ENCODE measurements at places on chromosomes 7 and 10.

DNA sequence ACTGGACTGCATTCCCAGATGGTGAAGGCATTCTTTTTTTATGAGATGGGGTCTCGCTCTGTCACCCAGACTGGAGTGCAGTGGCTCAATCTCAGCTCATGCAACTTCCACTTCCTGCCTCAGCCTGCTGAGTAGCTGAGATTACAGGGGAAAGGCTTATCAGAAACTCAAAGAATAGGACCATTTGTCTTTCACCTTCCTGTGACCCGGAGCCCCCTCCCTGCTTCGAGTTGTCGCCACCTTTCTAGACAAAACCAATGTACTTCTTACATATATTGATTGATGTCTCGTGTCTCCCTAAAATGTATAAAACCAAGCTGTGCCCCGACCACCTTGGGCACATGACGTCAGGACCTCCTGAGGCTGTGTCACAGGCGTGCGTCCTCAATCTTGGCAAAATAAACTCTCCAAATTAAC, 1.8 kb upstream of the METTL27 start:
- DNase-seq: no peak

DNA sequence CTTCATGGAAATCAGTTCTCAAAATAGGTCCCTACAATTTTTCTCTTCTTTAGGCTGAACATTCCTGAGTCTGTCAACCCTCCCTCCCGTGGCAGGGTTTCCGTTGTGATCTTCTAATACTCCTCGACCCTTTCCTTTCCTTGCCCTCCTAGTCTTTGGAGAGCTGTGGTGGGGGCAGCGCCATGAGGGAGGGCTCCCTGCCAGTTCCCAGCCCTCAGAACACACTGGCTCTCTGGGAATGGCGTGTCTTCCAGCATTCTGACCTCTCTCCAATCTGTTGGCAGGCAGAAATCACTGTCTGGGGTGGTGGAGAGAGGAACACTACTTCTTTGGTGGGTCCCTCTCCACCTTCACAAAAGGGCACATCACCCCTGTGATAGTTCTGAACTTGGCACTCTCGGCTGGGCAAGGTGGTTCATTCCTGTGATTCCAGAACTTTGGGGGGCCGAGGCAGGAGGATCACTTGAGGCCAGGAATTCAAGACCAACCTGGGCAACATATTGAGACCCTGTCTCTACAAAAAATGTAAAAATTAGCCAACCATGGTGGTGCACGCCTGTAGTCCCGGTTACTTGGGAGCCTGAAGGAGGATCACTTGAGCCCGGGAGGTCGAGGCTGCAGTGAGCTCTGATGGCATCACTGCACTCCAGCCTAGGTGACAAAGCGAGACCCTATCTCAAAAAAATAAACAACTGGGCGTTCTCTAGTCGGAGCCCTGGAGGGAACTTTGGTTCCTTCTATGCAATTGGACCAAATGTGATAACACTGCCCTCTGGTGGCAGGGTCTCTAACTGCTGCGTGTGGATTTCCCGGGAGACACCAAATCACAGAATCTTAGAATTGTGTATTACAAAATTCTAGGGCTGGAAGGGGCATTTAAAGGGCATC, 13.1 kb upstream of the ARPC1A start:
- peak; percentile 73 for DNase-seq

GRCh38 chr7:32518534-32519140, 23.3 kb downstream of the AVL9 start:
- no peak for DNase-seq

- no peak for DNase-seq
Observed at GRCh38 chr7:46852795-46853194, 729.1 kb downstream of the TNS3 start.

DNA sequence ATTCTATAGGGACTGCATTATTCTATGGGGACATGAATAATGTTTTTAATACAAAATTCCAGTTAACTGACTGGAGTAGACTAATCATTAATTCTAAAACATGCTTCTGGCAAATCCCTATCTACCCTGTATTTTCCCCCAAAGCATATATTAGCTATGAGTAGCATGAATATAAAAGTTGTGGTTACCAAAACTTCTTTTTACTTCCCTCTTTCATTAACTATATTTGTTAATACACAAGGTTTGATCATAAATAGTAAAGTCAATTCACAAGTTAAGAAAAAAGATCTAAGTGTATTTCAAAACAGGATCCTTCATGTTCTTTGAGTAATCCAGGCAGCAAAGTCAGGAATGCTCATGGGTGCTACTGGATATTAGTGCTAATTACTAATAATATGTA, 2.9 kb upstream of the RALA start:
- DNase-seq: no peak

DNA sequence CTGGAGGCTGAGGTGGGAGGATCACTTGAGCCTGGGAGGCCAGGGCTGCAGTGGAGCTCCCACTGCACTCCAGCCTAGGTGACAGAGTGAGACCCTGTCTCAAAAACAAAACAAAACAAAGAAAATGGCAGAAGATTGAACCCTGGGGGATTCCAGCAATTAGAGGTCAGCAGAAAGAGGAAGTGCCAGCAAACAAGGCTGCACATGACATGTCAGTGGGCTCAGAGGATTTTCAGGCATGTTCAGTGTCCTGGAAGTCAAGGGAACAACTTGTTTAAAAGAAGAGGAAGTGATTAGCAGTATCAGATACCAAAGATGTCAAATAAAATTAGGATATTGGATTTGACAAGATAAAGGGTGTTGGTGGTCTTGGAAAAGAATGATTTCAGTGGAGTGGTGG, 32.3 kb downstream of the RAB18 start:
- DNase-seq: no peak

DNA sequence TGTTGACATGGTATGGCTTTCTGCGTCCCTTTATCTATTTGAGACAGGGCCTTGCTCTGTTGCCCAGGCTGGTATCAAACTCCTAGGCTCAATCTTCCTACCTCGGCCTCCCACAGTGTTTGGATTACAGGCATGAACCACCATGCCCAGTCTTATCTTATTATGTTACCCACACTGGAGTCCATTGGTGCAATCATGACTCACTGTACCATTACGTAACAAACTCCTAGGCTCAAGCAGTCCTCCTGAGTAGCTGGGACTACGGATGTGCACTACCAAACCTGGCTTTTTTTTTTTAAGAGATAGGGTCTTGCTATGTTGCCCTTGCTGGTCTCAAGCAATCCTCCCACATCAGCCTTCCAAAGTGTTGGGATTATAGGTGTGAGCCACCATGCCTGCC, 66.7 kb downstream of the CCDC3 start:
- DNase-seq: no peak

DNA sequence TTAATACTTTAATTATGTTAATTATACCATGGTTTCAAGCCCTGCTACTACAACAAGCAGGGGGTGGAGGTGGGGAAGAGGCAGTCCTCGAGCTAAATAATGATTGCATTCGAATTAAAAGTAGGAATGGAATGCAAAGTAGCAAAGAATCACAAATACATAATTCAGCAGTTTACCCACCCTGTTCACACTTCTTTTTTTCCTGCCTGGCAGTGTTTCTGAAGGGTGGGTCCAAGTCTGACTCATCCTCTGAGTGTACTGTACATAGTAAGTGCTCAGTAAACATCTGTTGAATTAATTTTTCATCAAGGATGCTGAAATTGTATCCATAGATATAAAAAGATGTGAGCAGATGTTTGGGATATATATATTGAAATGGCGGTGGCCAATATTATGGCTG, 778.8 kb downstream of the LRMDA start:
- no peak for DNase-seq

DNA sequence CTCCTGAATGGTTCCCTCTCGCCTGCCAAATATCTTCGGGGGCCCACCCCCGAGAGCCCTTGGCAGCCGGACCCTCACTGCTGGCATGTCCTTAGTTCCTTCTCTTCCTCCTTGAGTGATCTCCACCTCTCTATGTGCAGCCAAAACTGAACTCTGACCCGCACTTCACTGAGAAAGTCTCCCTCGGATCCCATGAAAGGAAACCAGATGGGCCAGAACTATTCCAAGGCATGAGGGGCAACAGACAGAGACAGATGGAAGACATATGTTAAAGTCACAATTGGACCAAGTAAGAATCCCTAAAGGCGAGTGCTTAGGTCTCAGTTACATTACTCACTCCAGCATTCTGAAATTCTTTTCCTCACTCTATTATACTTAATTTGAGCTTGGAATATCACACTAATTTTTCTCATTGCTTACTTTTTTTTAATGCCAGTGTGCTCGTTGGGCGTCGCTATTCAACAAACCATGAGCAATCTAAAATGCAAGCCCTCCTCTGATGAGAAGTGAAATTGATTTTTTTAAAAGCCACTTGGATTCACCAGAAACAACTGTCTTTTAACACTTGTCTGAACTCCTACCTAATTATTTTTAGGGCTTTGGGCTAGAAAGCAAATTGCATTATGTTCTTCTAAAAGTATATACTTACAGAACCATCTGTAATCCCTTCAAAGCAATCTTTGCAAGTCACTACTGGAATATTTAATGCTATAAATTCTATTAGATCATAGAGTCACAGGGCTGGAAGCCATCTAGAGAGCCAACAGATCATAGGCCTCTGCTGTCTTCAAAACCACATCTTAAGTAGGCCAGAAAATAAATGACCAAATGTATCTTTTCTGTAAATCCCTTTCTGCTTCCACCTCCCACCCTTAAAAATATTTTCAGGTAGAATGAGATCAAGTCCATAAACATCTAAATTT, 43.3 kb upstream of the EZH2 start:
- DNase-seq: no peak

DNA sequence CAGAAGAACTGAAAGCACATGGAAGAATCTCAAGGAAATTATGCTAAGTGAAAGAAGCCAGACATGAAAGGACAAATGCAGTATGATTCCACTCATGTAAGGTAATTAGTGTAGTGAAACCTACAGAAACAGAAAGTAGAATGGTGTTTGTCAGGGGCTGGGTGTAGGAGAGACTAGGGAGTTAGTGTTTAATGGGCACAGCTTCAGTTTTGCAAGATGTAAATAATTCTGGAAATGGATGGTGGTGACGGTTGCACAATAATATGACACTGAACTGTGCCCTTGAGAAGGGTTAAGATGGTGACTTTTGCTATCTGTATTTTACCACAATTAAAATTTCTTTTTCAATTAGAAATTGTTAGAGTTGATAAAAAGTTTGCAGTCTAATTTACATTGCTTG, 157.3 kb upstream of the ADCY1 start:
- no peak for DNase-seq

DNA sequence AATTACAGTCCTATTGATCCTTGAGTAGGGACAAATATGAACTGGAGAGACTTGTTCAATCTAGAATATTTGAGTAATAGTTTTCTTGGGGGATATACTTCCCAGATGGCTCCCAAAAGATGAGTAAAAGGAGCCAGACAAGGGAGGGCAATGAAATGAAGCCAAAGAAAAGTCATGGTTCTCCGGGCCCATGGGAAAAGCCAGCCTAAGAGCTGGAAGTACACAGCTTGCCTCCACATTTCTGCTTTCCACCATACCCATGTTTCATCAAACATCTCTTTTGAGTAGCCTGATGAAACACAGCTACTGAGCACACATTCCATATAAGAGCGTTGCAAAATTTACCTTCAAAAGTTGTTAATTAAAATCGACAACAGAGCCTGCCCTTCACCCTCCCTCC, 535.0 kb upstream of the FZD8 start:
- DNase-seq: no peak

Measured in midbrain (tissue), 1 donor.